Stimulated activated CD8-positive, alpha-beta memory T cell treated with anti-CD3 and anti-CD28 coated beads, Interleukin-4, amount 100 ng/mL, for 1 hour (primary cell): ENCODE measurements at places on chromosomes 1 and 21.

DNA sequence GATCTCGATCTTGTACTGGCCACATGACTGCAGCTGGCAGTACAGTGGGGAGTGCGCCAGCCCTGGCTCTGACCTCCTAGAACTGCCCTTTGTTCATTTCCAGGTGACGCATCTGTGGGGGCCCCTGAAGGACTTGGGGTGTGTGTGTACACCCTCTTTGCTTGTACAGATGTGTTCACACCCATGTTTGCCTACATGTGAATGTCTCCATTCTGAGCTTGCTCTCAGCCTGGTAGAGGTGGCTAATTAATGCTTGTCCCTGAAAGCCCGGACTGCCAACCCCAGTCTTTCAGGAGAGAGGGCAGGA lies 19.8 kb downstream of the TNFRSF1B start:
- no peak for DNase-seq

DNA sequence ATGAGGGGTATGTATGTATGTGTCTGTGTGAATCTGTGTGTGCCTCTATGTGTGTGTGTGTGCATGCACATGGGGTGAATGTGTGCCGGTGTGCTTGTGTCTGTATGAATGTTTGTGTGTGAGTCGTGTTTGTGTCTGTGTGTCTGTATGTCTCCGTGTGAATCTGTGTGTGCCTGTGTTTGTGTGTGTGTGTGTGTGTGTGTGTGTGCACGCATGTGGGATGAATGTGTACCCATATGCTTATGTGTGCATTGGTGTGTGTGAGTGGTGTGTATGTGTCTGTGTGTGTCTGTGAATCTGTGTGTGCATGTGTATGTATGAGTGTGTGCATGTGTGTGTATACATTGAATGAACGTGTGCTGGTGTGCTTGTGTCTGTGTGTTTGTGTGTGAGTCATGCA lies 88.9 kb downstream of the MATN1 start:
- no peak for DNase-seq

GRCh38 chr1:15876357-15877055 lies 29.0 kb downstream of the SPEN start:
- DNase-seq: no peak

- DNase-seq: no peak
Measured at GRCh38 chr1:62175568-62176179, 19.0 kb upstream of the L1TD1 start.

DNA sequence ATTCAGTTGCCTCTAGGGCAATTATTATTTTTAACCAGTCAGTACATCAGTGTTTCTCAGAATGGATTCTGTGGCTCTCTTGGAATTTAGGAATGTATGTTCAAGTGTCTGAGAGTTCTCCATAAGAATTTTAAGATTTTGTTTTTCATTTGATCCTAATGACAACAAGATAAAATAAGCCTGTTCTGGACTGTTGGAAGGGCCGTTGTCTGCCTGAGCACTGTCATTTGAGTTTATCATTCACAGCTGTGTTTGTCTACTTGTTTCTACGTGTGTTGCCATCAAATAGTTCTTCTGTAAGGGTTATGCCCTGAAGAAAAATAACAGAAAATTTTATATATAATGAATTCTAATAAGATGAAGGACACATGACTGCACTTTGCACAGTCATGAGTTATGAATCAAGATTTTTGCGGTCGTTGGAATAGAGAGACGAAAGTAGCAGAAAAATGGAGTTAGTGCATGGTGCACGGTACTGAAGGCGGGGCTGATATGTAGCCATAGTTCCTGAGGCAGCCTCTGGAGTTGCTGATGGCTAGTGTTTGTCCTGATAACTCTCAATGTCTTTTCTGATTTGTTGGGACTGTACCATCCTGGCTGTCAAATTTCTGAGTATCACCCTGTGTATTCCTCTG lies 92.5 kb downstream of the NOS1AP start:
- DNase-seq: no peak

DNA sequence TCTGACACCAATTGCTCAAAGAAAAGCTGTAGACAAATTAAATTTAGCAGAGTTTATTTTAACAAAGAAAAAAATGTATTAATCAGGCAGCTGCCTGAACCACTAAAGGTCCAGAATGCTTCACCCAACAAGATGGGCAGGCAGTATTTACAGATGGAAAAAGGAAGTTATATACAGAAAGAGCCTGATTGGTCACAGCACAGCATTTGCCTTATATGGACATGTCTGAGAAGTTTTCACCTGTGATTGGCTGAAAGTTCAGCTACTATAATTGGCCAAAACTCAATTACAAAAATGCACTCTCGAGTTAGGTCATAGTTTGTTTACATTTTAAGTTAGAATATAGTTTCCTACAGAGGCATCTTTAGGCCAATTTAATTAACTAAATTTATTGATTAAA lies 15.1 kb upstream of the FMO1 start:
- DNase-seq: no peak

- DNase-seq: no peak
Measured at GRCh38 chr1:147892216-147892615, 10.4 kb upstream of the GJA8 start.

GRCh38 chr1:3071565-3072390 lies 2.8 kb downstream of the PRDM16 start:
- no peak for DNase-seq

GRCh38 chr1:245999697-246000637 lies 507.1 kb downstream of the SMYD3 start:
- no peak for DNase-seq

DNA sequence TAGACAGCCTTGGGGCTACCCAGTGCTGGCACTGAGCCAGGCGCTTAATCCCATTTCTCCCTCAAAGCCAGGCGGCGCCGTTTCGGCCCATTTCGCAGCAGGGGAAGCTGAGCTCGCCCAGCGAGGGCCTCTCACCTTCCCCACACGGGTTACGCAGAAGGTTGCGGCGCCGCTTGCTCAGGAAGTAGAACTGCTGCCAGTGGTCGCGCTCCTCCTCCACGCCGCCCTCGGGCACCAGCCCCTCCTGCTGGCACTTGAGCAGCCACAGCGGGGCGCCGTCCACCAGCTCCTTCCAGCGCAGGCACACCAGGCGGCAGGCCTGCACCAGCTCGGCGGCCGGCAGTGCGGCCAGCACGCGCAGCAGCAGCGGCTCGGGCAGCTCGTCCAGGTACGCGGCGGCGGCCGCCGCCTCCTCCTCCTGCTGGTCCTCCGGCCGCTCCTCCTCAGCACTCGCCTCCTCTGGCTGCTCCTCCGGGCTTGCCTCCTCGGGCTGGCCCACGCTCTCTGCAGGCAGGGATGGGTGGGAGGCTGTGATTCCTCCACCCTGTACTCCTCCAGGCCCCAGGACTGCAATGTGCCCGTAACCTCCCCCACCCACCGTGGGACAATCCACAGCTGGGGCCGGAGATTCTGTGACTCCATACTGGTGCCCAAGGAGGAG lies 3.8 kb downstream of the FBXO2 start:
- DNase-seq: peak; percentile 57

DNA sequence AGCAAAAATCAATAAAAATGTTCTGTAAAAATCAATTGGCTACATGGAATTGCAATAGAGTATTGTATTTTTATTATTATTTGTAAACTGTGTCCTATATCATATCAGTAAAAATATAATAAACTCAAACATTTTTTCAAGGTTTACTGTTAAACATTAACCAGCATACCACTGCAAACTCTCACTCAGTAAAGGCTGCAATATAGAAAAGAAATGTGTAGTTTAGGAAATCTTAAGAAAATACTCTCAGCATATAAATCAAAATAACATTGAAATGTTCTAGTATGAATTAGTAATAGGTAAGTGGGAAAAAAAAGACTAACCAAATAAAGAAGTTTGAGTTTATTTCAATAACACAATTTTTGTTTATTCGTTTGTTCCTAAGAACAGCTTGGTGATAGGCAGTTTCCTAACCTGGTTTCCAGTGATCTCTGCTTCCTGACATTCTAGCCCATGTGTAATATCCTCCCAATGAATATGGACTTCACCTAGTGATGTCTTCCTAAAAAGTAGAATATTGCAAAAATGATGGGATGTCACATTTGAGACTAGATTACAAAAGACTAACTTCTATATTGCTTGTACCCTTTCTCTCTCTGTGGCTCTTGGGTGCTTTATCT lies 870.1 kb downstream of the BRINP3 start:
- no peak for DNase-seq

DNA sequence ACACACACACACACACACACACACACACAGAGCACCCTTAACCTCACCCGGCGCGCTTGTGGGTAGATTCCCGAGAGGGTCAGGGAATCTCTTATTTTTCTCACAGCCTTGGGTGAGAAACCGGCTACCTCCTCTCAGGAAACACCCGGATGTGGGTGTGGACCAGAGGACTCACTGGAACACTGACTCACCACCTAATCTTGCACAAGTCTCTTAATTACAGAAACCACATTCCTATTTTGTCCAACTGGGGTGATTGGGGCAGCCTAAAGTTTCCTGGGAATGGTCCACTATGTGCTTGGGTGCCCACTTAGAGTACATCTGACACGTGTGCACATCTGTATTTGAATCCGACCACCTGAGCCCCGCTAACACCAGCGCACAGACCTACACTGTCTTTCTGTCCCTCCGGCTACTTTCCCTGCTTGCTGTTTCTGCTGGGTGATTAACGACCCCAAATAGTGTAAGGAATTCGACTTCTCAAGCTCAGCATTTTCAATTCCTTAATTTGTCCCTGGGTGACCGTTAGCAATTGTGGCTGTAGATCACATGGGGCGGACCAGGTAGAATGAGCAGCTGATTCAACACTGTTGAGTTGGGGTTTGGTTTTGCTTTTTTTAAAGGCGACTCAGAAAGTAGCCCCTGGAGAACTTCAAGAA lies 14.0 kb upstream of the TBX15 start:
- DNase-seq: no peak

GRCh38 chr1:22661880-22662279 lies 8.8 kb downstream of the C1QB start:
- DNase-seq: no peak

DNA sequence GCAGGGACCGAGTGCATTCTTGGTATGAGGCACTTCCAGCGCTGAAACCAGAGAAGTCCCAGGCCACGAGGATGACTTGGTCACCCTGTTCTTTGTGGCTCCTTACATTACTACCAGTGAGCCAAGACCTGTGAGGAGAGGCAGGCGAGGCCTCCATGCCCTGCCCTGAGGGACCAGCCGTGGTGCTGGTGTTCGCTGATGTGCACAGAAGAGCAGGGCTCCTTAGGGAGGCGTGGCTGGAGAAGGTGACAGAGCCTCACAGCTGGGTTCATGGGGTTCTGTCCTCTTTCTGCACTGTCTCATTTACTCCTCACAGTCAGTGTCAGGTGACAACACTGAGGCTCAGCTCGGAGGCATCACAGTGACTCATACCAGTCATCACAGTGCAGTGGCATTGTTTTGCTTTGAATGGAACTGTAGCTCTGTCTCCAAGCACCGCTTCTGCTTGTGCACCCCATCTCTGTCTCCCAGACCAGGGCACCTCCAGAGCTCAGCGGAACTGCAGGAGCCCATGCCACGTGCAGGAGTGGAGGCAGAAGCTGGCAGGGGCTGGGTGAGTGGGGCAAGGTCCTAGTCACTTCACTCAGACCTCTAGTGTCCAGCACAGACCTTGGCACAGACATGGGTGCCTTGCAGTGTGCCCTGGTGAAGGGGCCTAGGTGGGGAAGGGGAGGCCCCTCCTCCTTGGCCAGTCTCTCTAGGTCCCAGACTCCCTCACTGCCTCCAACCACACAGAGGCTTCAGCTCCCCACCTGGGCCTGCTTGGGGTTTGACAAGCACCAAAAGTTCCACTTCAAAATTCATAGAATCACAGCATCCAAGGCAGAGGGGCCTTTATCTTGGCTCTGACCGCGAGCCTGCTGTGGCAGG lies 310.9 kb downstream of the MATN1 start:
- DNase-seq: no peak

DNA sequence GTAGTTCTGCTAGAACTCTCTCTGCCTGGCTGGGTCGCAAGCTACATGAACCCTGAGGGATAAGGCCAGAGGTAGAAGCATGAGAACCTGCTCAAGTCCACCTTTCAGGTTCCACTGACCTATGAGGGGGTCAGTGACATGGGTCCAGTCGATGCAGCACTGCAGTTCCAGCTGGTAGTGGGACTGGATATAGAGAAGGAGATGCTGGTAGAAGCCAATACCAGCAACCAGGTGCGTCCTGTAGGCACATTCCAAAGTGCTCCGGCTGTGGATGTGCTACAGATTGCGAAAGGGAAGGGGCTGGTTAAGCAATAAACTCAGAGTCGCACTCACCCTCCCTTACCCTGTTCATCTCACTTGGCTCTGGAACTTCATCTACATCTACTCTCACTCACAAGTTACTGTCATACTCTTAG lies 5.7 kb downstream of the SMG5 start:
- no peak for DNase-seq

GRCh38 chr1:60225486-60225885 lies 151.9 kb upstream of the C1orf87 start:
- DNase-seq: no peak

- DNase-seq: no peak
Measured at GRCh38 chr1:94130851-94131595, 10.1 kb upstream of the ABCA4 start.

- no peak for DNase-seq
Measured at GRCh38 chr1:56077206-56077605, 502.2 kb downstream of the PLPP3 start.

GRCh38 chr1:39732730-39733129 lies 6.0 kb upstream of the PPIE start:
- no peak for DNase-seq

- DNase-seq: no peak
Measured at GRCh38 chr1:209412036-209412435, 171.5 kb upstream of the CAMK1G start.

- no peak for DNase-seq
Measured at GRCh38 chr1:62444701-62445100, 7.9 kb downstream of the USP1 start.

DNA sequence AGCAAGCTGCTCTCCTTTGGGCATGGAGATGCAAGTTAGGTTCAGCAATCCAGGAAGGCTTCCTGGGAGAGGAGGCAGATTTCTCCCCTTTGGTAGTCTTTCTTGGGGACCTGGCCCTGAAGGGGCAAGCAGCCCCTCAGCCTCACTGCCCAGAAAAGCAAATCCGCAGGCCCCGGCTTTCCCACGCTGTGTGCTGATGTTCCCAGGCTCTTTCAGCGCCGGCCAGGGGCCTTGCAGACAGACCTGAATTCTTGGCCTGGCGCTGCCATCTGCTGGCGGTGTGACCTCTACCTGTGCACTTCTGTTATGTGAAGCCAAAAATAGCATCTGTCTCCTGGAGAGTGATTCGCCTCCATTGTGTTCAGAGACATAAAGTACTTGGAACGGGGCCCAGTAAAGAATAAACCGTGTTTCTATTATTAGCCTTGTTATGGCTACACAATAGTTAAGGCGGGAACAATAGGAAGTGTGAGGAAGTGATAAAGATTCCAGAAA lies 64.8 kb downstream of the ALPL start:
- DNase-seq: no peak

DNA sequence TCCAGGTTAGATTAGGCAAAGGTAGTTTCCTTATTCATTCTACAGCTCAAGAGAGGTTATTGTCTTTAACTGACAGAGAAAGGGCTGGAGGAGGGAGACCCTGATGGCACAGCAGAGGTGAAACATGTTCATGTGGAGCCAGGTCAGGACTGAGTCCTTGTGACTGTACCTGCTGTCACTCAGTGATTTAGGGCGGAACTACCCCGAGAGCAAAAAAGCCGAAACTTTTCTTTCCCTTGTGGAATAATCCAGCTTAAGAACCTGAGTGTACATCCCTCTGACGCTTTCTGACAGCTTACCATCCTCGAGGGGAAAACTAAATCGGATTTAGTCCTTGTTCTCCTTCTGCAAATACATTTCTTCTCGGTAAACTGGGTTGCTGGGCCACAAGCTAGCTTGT lies 273.2 kb downstream of the BACH1 start:
- DNase-seq: no peak
